ENCODE measurements at places on chromosomes 12 and 14.
A peak's percentile ranks its signal among the peaks of the same experiment; 100 is the strongest.

- DNase-seq: no peak
Measured at GRCh38 chr12:122884860-122885259, 11.1 kb downstream of the VPS37B start.

DNA sequence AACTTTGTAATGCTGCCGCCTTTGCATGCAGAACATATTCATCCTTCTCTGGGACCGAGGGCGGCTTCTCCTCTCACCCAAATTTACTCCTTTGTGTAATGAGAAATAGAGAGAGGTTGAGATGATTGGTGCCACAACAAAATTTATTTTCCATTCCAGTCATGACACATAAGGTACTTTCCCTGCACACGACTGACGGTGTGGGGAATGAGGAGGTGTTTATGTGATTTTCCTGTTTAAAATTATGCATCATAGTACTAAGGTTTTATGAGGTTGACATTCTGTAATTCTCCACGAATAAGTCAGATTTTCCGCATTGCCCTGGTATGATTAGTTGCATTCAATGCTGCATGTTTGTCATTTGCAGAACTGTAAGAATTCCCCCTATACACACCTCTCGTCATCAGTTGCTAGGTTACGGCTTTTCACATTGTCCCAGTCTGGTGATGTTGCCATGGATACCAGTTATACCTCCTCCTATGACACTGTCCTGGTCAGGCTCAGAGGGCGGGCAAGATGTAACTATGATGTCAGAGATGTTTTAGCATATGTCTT is 23.1 kb downstream of the BICDL1 start:
- no peak for DNase-seq

GRCh38 chr12:43338848-43339526 is 213.0 kb downstream of the ADAMTS20 start:
- DNase-seq: peak; percentile 17

DNA sequence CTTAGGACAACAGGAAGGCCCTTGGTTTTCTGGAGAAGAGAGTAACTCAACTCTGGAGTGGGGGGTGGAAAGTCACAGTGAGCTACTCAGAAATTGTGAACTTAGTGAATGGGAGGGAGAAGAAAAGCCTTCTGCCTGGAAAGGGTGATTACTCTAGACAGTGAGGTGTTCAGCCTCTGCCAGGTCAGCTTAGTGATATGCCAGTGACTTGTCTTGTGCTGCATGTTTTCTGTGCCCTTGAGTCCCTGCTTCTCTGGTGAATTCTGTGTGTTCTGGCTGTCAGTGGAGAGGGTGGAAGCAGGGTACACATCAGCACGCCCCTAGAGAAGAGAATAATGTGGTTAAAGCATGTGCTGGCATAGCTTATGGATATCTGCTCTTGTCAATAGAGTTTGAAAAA is 13.4 kb downstream of the ATP23 start:
- DNase-seq: no peak

- DNase-seq: peak; percentile 89
Measured at GRCh38 chr12:24948757-24949722, at the start of gene BCAT1. Gene BCAT1, minus strand, starts transcription at chr12:24949101. Its CDS starts 169 bp downstream, at chr12:24948932.

DNA sequence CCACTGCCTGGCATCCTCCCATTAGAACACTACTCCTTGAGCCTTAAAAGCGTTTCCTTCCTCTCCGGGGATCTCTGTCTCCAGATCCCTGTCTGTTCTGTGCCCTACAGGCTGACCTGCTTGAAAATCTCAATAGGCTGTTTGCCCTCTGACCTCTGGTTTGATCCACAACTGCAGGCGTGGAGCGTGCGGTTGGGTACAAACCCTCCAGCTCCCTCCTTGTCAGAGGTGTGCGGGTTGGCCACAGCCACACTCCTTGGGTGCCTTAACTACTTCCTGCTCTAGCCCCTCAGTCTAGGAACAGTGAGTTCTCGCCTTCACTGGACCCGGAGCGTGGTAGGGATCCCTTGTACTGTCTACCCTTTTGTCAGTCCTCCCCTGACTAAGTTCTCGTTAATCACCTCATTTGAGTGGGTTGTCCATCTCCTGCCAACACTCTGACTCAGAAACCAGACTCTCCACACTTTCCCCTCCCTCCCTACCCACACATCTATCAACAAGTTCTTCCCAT is 33.1 kb downstream of the CMKLR1 start:
- DNase-seq: peak; percentile 90

All from osteoblast (primary cell).